Stimulated activated CD8-positive, alpha-beta memory T cell treated with anti-CD3 and anti-CD28 coated beads, Interleukin-15, amount 100 ng/mL, for 4 hours (primary cell): ENCODE measurements at places on chromosomes 7 and 10.

- no peak for DNase-seq
Observed at GRCh38 chr7:17769918-17770317, 170.4 kb downstream of the SNX13 start.

- no peak for DNase-seq
Observed at GRCh38 chr7:47435889-47436312, 146.0 kb downstream of the TNS3 start.

DNA sequence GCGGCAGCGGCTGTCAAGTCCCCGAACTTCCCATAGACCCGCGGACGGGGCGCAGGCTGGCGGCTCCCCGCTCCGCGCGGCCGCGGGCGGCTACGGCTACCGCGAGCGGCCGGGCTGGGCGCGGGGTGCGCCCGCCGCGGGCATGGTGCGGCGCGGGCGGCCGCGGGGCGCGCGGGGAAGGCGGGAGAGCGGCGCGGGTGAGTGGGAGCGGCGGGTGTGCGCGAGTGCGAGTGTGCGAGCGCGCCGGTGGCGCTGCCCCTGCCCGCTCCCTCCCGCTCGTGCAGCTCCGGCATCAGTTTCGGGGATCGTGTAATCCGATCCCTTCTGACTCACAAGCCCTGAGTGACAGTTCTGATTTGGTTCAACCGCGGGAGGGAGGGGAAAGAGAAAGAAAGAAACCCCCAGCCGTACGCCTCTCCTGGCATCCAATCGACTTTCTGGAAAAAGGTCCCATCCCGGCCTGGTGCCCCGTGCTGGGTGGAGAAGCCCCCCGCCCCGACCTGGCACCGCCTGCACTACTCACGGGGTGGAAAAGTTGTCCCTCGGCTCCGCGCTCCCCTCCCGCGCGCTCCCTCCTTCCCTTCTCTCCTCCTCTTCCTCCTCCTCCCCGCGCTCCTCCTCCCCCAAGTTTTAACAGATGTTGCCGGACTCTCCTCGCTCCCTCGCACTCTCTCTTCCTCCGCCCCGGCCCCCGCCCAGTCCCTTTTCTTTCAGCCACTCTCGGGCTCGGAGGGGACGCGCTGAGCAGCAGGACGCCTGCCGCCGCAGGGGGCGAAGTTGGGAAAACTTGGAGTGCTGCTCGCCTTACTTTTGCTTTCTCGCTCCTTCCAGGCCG, at the start of gene GLI3:
GLI3 (minus strand) TSS at position 234 of the 835 bp plus-strand sequence. CDS start 13,956 bp downstream, outside the sequence.
- DNase-seq: no peak

DNA sequence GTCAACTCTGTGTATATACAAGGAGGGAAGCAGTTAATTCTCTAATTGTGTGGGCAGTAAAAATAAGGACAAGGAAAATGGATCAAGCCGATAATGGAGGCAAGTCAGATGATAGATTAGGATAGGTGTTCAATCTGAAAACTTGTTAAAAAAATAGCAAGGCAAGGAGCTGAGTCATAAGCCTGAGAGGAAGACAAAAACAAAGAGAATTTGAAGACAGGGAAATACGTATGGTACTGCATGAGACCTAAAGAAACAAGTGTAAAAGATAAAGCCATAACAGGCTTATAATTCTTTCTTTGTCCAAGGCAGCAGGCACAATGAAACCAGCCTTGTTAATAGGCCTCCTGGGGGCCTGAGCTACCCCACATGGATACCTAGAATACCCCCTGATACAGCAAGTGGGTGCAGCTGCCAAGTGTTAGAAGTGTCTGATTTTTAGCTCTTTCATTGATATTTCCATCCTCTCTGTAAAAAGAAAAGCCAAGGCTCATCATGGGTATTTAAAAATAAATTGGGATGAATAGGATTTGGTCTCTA, 1570.6 kb upstream of the LRRTM3 start:
- no peak for DNase-seq

GRCh38 chr7:88366845-88367244, 60.2 kb upstream of the STEAP4 start:
- no peak for DNase-seq

GRCh38 chr10:12701696-12702095, 299.8 kb downstream of the CCDC3 start:
- DNase-seq: no peak

- no peak for DNase-seq
Observed at GRCh38 chr10:70903262-70903921, 15.0 kb upstream of the PCBD1 start.

- no peak for DNase-seq
Observed at GRCh38 chr10:118958984-118959925, 70.3 kb upstream of the NANOS1 start.

DNA sequence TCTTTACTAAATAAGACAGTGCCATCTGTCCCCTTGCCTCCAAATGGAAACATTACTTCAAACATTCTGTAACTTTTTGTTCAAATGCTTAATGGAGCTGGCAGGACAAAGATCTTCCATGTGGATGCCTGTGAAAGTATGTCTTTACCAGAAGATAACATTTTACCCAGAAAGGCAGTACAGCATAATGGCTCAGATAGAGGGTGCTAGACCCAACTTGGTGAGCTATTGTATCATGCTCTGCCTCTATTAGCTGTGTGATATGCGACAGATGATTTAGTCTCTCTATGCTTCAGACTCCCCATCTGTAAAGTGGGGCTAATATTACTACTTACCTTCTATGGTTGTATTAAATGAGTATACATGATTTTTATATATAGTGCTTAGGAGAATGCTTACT, 8.8 kb upstream of the SMKR1 start:
- DNase-seq: no peak

DNA sequence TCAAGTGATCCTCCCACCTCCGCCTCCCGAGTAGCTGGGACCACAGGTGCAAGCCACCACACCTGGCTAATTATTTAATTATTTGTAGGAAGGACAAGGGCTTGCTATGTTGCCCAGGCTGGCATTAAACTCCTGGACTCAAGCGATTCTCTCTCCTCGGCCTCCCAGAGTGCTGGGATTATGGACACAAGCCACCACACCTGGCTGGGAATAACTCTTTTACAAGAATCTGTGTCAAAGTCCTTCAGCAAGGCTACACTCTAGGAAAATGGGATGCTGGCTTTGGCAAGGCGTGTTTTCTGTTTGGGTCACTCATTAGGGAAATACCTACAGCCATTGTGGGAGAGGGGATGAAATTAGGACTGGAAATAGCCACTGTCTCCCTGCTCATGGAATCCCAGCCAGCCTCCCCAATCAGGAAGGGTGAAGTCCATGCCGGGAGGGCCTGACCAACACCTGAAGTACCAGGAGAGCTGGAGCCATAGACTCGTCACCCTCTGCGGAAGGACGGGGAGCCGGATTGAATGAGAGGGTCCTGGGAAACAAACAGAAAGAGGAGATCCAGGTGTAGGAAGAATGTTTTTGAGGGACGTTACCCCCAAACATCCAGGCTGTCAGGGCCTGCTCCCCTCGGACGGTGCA, 72.2 kb upstream of the MYL10 start:
- DNase-seq: no peak

DNA sequence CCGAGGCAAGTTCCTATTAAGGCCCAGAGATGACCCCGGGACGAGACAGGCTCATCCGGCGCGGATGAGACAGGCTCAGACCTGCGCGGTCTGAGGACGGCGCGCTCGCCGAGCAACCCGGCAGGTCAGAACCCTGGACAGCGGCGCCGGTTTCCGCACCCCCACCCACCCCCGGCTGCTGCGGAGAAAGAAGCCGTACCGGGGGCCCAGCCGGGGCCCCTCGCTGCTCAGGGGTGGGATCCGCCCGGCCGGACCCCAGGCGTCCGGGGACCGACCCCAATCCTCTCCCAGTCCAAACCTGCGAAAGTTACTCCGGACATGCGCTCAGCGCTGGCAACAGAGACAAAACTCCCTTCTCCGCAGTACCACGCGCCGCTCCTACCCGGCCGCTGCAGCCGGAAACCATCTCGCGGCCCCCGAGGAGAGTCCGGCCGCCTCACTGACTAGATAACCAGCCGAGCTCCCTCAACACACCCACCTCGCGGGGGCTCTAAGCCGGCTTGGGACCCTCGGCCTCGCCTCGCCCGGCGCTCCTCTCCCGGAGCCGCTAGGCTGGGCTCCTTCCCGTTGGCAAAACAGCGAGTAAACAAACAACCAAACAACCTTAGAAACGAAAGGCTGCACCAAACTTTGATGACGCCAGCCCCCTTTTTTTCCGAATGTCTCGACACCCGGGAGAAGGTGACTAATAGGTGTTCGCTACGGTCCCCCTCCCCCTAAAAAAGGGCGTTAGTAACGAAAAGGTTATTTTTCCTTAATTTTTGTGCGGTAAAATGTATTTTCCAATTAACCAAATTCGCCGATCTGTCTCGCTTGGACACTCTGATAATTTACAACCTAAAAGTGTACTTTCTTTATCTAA, 2.3 kb upstream of the DRGX start:
- no peak for DNase-seq

- no peak for DNase-seq
Observed at GRCh38 chr7:100719523-100720278, 567 bp upstream of the EPO start.

GRCh38 chr7:698515-699475, 27.7 kb upstream of the DNAAF5 start:
- DNase-seq: no peak

DNA sequence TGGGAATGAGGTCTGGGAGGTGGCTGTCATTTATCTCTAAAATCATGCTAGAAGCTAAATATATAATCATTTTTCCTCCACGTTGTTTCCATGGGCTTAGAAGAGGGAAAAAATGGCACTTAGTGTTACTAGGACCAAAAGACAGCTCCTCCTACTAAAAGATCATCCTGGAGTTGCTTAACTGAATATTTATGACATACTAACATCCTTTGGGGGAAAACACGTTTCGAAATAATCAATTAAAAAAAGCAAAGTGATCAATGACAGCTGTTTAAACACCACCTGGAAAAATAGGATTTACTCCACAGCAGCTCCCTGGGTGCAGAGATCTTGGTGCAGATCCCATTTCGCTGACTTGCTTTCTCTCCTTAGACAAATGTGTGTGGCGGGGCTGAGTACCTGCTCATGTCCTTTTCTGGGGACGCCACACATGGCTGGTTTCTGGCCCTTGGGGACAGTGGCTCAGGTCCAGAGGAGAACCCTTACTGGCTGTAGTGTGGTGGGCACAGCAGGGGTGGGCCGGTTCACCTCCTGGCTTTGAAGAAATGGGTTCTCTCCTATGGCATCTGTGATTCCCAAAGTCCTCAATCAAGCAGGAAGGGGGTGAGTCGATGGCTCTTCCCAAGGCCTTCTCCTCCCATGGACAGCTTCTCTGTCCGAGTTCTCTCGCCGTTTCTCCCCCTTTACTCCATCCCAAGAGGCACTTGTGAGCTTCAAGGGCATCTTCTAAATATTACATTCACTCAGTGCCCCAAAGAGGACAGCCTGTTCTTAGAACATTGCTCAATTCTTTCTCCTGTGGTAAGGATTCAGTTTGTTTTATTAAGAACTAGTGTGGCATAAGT, 156.4 kb upstream of the KLF14 start:
- no peak for DNase-seq

DNA sequence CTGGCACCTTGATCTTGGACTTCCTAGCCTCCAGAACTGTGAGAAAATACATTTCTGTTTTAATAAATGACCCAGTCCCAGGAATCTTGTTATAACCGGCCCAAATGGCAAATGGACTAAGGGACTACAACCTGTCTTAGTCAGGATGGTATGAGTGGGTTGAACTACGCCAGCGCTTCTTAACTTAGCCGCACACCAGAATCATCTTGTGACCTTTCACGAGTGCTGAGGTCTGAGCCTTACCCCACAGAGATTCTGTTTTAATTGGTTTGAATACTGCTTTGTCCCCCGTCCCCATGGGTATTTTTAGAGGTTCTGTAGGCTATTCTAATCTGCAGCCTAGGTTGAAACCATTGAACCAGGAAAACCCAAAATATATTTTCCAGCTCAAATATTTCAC, 48.0 kb downstream of the PFKFB3 start:
- DNase-seq: no peak

DNA sequence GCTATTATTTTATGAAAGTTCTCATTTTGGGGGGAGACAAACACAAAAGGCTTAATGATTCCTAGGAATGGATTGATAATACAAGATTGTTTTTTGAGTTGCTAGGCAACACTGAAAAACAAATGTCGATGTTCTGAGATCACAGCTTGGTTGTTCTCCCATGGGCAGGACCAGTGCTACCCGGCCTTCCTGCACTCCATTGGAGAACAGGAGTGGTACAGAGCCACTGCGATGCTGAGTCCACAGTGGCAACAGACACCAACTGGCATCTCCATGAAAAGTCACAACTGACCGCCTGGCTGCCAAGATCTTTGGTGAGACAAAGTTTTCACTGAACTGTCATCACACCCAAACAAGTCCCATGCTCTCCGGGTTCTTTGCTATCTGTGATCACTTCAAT, 68.9 kb upstream of the NMT2 start:
- DNase-seq: no peak

DNA sequence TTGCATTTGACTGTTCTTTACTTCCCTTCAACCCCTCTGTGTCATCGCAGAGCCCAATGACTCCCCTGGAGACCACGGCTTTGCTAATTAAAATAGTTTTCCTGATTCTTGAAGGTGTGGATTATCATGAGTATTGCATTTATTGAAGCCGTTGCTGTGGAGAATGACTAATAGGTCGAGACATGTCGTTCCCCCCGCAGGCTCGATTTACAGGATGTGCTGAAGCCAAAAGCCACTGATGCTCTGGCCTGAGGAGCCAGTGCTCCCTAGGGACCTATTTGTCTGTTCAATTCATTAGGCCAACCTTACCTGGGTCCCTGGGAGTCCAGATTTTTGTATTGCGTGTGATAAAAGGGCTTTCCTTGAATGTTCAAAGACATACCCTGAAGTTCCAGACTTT, 102.3 kb downstream of the NPTX2 start:
- no peak for DNase-seq

GRCh38 chr7:33853361-33854062, 51.8 kb upstream of the BMPER start:
- no peak for DNase-seq

DNA sequence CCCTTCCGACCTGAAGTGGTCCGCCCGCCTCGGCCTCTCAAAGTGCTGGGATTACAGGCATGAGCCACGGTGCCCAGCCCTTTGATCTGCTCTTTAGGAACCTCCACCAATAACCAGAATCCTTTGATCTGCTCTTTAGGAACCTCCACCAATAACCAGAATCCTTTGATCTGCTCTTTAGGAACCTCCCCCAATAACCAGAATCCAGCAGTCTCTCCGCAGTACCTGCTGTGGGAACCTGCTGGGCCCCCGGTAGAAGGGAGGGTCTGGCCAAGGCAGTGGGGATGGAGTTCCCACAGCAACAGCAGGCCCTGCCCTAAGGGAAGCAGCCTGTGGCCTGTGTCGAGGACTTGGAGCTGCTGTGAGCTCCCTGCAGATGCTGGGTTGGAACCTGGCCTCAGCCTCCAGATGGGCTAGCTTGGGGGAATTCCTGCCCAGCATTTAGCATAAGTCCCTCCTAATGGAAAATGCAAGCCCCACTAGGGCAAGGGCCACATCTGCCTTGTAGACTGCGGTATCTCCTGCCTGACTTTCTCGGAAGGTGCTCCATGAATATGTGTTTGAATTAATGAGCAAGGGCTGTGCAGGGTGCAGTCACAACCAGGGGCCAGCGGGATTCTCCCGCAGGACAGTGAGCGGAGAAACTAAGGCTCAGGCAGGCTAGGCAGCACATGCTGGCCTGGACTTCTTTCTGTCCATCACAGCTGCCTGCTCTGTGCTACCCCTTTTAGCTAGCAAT, 165.8 kb downstream of the UBE2H start:
- no peak for DNase-seq
